NCI-H1694 treated with DMSO at 0.1 percent for 48 hours (cell line): ENCODE measurements at places on chromosomes 13 and 19.

GRCh38 chr13:37526710-37527473 lies 71.7 kb downstream of the POSTN start:
- DNase-seq: no peak

DNA sequence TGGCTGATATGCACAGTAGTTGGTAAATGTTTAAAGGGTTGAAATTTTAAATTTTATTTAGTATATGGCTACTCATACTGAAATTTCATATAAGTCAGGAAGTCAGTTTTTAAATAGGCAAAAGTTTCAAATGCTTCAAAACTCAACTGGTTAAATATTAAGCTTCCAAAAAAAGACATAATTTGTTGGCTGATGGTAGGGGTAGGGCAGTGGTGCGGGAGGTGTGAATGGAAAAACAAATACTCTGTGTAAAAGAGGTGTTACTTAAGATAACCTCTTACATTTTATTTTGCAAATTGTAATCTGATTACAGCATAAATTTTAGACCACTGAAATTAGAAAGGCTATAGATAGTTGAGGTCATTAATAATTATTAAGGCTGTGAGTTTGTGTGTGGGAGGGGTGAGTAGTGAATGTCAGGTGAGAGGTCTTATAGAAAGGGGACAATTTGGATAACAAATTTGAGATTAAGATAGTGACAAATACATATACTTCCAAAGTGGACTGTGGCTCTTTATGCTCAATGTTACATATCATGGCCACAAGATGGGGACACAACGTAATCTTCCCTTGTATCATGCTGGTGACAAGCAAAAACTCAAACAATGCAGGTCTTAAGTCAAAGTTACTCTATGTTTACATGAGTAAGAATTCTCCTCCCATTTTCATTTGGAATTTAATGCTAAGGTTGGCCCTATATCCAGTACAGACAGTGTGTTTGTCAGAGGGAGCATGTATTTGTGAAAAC lies 36.6 kb upstream of the OXGR1 start:
- peak; percentile 49 for DNase-seq

DNA sequence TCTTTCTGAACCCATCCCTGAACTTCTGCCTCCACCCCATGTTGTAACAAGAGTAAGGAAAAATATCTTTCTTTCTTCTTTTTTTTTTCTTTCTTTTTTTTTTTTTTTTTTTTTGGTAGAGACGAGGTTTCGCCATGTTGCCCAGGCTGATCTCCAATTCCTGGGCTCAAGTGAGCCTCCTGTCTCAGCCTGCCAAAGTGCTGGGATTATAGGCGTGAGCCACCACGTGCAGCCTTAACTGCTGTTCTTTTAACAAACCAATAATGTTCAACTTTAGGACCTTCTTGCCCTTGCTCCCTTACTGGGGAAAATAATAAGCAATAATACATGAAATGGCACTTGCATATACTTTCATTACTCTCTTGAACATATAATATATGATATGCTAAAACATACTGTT lies 19.6 kb downstream of the GPR183 start:
- no peak for DNase-seq

DNA sequence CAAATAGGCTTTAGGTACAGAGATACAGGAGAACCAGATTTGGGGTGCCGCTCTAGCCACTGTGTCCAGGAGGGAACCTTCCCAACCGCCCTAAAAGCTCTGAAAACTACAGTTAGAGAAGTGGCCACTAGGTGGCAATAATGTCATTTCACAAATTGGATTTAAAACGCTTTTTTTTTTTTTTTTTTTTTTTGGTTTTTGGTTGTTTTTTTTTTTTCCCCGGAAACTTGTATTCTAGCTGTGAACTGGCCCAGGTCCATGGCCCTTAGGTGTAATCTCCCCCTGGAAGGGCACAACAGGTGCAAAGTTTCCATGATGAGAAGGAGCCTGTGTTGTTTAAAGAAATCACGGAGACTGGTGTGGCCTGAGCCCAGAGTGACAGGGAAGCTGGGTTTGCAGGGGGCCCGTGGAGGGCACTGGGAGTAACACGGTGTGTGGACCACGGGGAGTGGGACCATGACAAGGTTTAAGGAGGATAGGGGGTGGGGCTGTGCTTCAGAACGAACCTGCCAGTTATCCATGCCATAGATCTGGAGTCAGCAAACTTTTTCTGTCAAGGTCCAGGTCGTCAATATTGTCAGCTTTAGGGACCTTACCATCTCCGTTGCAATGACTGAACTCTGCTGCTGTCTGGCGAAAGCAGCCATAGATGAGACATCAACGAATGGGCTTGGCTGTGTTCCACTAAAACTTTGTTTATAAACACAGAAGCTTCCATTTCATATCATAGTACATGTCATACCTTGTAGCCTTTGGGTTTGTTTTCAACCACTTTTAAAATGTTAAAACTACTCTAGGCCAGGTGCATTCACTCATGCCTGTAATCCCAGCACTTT lies 10.1 kb downstream of the OR1I1 start:
- peak; percentile 56 for DNase-seq

DNA sequence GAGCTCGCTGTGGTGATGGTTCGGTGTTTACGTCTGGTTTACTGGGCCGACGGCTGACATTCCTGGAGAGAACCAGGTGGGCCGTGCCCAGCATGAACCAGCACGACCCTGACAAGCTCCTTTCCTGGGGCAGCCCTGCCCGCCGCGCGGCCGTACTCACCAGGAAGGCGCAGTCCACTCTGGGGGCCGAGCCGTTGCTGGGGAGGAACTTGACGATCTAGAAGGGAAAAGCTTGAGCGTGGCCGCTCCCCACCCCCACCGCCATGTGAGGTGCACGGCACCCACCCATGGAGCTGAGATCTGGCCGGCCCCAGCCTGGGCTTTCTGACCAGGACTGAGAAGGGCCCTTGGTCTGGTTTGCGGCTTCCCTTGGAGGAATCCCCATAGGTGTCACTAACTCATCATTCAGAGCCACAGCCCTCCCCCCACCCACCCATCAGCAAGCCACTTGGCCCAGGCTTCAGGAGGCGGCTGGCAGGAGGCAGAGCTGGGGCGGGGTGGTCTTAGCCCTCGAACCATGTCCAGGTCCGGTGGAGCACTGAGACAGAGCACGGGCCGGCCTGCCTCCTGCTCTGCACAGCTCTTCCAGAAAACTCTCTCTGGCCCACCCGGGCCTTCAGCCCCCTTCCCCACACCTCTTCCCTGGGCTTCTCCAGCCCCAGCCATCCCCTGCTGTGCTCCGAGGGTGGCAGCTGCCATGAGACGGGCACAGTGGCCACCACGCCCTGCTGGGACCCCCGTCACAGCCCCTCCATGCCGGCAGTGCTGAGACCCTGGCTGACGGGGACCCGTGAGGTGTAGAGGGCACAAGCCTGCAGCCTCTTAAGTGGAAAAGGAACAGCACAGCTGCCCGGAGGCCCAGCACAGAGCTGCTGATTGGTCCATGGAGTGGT lies 6.2 kb downstream of the ATP4B start:
- DNase-seq: no peak

GRCh38 chr19:56170261-56170660 lies 5.5 kb upstream of the GALP start:
- DNase-seq: no peak

- no peak for DNase-seq
Observed at GRCh38 chr19:4639531-4640246, 373 bp downstream of the TNFAIP8L1 start.

GRCh38 chr13:103703246-103703645 lies 637.0 kb upstream of the SLC10A2 start:
- DNase-seq: peak; percentile 47

- peak; percentile 41 for DNase-seq
Observed at GRCh38 chr19:16041299-16041990, 34.9 kb upstream of the TPM4 start.
